Heart left ventricle (tissue), 16 donors: ENCODE measurements at places on chromosomes 13 and 19.
A peak's percentile ranks its signal among the peaks of the same experiment; 100 is the strongest.

GRCh38 chr13:73737214-73737613, 397.0 kb downstream of the KLF12 start:
- H3K36me3 ChIP-seq = no peaks in the 10 kb centered on the region
- DNase-seq = no peak
- no peak overlapping the region for H3K27ac ChIP-seq
- H3K27me3 ChIP-seq = no peaks in the 10 kb centered on the region

DNA sequence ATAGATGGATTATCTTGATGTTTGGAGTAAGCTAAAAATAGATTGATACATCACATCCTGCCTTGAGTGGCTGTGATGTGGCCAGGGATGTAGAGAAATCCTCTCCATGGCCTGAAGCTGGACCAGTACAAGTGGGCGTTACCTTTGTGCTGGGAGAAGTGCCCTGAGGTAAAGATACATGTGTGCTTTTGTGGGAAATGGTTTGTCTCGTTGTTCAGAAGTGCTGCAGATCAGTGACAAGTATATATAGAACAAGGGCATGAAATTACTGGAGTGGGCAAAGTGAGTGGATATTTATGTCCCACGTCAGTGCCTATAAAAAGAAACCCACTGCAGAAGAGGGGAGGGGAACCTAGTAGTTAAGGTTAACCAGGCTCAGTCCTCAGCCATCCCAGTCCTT, 12.2 kb upstream of the ZNF304 start:
- peak; percentile 60 for DNase-seq
- H3K4me1 ChIP-seq = peaks cover 5% of the 10 kb centered on the region
- H3K4me3 ChIP-seq = no peak overlapping the region

- no peaks in the 10 kb centered on the region for H3K36me3 ChIP-seq
- H3K4me1 ChIP-seq = peaks cover 27% of the 10 kb centered on the region
- no peak for DNase-seq
- no peak overlapping the region for H3K27ac ChIP-seq
- H3K27me3 ChIP-seq = no peaks in the 10 kb centered on the region
Observed at GRCh38 chr13:48579165-48579918, 46.5 kb upstream of the RCBTB2 start.

DNA sequence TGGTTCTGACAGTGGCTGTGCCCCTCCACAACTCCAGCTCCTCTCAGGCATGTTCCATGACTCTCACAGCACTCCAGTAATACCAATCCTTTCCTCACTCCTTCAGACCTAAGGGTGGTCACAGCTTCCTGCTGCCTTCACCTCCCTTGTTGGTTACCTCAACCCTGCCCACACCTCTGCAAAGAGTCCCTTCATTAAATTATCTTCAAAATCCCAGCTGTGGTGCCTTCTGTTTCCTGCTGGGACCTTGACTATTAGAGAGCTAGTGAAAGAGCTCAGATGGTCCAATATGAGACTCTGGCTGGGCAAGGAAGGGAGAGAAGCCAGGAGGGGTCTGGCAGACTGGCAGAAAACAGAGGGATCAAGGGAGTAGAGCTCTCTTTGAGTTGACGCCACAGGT, 26.1 kb downstream of the DEDD2 start:
- H3K4me3 ChIP-seq = no peak overlapping the region
- no peak overlapping the region for H3K27ac ChIP-seq
- H3K36me3 ChIP-seq = no peaks in the 10 kb centered on the region
- no peaks in the 10 kb centered on the region for H3K4me1 ChIP-seq
- no peak for DNase-seq

DNA sequence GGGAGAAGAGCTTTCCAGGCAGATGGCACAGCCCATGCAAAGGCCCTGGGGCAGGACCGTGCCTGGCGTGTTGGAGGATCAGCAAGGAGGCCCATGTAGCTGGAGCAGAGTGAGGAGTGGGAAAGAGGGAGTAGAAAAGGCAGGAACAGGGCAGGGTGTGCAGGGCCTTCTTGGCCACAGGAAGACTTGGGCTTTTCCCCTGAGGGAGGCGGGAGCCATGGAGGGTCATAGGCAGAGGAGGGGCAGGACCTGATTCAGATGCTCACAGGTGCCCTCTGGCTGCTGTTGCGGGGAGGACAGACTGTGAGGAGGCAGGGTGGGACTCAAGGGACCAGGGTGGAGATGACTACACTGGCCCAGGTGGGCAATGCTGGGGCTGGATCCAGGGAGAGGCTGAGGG, 13.8 kb upstream of the PTPRS start:
- H3K36me3 ChIP-seq = no peaks in the 10 kb centered on the region
- no peak for DNase-seq
- H3K27me3 ChIP-seq = peaks cover 22% of the 10 kb centered on the region
- no peak overlapping the region for H3K4me3 ChIP-seq

DNA sequence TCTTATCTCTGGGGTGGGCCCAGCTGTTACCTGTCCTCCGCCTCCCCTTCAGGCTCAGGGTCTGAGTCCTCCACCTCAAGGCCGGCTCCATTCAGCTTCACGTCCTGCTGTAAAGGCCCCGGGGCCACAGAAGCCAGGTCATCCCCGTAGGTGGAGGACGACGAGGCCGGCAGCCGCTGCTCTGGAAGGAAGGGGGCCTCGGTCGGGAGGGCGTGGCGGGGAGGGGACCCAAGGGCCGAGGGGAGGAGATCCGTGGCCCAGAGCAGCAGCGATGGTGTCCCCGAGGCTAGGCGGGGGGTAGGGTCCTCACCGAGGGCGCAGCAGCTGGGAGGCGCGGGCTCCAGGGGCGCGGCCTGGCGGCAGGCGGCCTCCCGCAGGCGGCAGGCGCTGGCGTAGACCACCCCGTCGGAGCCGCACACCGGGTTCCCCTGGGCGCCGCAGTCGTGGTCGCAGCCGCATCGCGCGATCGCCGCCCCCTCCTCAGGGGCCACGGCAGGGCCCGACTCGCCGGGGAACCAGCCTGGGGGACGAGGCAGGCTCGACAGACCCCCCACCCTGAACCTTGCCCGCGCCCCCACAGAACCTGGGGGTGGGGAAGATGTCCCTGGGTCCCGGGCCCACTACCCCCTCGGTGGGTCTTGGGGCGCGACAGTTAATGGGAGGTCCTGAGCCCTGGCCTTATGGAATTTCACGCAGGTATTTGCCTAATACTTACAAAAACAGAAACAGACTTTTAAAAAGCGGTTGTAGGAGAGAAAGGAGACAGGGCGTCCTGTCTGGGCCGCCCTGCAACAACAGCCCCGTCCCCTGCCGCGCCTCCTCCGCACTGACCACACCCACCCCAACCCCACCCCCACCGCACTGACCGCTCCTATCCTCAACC, 7.6 kb downstream of the F2RL3 start:
- H3K27ac ChIP-seq = peak overlapping the region; percentile 81
- no peaks in the 10 kb centered on the region for H3K36me3 ChIP-seq
- no peak for DNase-seq
- no peaks in the 10 kb centered on the region for H3K27me3 ChIP-seq
- H3K4me3 ChIP-seq = peak overlapping the region; percentile 68

- peak within 1 kb of the TSS; percentile 80 for H3K4me3 ChIP-seq
- peak; percentile 96 for DNase-seq
Observed at GRCh38 chr13:41132512-41133152, at the start of gene KBTBD6. TSS of gene KBTBD6 (minus strand) at chr13:41132802. CDS start at chr13:41132511, 291 bp downstream.

DNA sequence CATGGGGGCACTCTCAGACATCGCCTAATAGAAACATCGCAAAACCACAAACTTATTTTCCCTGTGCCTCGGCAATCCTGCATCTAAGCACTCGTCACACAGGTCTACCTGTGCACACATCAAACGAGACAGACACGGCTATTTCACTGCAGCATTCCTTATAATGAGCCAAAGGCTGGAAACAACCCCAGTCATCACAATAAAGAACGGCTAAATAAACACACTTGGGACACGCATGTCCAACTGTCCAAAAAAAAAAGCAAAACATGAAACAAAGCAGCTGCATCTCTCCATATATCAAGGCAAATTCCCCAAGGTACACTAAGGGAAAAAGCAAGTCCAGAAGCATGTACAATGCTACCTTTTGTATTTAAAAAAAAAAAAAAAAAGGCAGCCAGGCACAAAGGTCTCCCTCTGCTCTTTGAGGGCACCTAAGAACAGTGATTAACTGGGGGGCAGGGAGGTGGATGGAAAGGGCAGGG, 27.2 kb upstream of the CCNP start:
- H3K4me1 ChIP-seq = no peaks in the 10 kb centered on the region
- no peaks in the 10 kb centered on the region for H3K36me3 ChIP-seq
- no peak for DNase-seq
- no peaks in the 10 kb centered on the region for H3K27me3 ChIP-seq
- H3K27ac ChIP-seq = no peak overlapping the region
